Osteoblast (primary cell): ENCODE measurements at places on chromosomes 7 and 10.
A peak's percentile ranks its signal among the peaks of the same experiment; 100 is the strongest.

DNA sequence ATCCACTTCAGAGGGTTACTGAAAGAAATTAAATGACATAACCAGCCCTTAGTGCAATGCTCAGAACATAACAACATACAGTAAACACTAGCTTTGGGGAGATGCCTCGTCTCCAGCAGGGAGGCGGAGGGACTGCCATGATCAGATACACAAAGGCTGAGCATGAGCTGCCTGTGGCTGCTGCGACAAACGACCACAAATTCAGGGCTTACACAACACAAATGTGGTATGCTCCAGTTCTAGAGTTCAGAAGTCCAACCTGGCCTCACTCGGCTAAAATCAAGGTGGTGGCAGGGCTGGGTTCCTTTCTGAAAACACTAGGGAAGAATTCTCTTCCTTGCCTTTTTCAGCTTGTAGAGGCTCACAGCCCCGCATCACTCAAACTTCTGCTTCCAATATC, 128.2 kb upstream of the ADAM12 start:
- DNase-seq, result no peak

- DNase-seq, result no peak
Measured at GRCh38 chr7:150860291-150860977, 8.1 kb downstream of the AOC1 start.

DNA sequence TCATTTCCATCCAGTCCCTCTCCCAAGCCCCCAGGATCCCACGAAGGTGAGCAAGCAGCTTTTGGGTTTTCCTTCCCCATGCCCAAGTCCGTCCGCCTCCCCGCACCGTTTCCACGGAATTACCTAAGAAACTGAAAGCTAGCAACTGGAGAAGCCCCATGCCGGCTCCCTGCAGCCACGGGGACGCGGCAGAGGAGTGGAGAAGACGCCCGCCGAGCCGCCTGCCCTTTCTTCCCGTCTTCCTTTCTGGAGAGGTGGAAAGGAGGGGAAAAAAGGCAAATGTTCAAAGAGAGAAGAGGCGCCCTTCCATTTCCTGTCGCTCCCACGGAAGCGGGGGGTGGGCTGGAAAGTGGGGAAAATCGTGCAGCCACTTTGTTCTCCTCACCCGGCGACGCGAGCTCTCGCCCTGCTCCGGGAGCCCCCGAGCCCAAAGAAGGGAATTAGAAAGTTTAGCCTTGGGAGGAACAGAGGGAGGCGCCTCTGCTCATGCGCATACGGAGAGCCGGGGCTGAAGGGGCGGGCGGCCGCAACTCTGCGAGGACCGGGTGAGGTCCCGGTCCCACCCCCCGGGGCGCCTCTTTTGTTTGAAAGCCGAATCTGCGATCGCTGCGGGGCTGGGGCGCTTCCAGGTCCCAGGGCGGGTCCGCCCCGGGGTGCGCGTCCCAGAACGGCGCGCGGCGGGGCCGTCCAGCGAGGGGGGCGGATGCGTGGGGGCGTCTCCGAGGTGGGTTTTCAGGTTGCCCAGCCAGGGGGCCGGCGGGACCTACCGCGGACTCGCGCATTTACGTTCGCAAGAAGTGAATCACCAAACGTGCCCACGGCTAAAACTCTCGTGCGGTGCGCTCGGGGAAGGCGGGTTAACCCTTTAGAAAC, at the start of gene LAMB1:
Gene LAMB1, minus strand, starts transcription at position 436 of the 873 bp plus-strand sequence. Its CDS starts 276 bp downstream, at position 160.
- peak; percentile 96 for DNase-seq

DNA sequence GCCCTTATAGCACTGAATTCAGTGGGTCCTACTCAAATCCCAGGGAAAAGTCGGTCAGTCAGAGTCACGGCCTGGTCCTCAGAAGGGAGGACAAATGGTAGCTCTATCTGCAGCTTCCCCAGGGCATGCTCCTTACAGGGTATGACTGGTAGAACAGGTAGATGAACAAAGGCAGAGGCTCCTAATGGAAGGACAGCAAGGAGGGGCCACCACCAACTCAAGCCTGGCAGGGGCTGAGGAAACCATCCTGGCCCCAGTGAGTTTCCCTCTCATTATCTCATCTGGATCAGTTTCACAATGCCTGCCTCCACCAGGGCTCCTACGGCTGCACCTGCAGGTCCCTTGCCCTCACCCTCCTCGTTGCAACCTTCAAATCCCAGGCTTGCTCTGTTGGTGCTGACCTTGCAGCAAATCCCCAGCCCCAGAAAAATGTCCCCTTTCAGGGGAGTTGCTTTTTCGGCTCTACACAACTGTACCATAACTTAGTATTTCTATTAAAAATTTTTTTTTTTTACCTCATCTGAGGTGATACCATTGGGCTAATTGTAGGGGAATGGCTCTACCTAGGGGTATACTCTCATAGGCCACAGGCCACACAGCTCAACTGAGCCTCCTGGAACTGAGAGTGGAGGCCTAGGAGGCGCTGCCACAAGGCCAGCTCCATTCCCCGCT, 2.4 kb upstream of the MYO1G start:
- DNase-seq, result no peak

- peak; percentile 94 for DNase-seq
Measured at GRCh38 chr7:101173752-101174244, 6.3 kb downstream of the NAT16 start.

DNA sequence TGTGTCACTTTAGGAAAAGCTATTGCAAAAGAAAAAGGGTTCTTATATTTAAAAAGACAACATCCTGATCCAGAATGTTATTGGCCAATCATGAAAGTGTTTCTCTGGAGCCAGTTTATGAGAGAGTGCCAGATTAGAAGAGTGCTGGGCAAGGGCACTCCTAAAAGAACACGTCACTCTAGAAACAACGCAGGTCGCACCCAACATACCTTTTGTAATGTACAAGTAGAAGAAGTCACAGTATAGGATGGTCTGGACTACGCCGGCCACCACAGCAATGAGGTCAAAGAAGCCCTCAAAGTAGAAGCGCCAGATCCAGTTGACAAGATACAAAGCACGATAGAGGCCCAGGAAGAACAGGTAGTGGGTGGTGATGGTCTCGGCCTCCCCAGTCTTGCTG, 18.1 kb upstream of the DAGLB start:
- no peak for DNase-seq

DNA sequence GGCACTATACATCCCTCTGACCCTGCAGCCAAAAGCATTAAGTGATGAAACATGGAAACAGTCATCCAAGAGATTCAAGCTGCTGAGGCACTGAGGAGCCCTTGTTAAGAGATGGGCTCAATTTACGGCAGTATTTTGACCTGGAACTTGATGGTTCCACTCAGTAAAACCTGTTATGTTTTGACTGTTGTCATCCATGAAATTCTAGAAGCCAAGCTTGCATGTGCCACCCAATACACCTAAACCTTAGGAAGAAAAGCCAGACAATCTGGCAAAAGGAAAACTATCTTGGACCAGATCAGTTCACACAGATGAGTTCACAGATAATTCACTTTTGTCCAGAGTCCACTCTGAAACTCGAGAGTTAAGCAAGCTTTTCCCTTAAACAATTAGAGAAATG, 53.2 kb downstream of the ICA1 start:
- DNase-seq, result no peak
